ENCODE measurements at places on chromosomes 16 and 17. TPM values are rescaled to one million over a fixed set of nuclear protein-coding genes. Genes with fewer than 3 reads are reported as not detected.

- no peak for DNase-seq
Measured at GRCh38 chr17:75843577-75844529, at the start of gene UNC13D. Gene UNC13D, minus strand, starts transcription at chr17:75844404. Its CDS starts 67 bp downstream, at chr17:75844337.

DNA sequence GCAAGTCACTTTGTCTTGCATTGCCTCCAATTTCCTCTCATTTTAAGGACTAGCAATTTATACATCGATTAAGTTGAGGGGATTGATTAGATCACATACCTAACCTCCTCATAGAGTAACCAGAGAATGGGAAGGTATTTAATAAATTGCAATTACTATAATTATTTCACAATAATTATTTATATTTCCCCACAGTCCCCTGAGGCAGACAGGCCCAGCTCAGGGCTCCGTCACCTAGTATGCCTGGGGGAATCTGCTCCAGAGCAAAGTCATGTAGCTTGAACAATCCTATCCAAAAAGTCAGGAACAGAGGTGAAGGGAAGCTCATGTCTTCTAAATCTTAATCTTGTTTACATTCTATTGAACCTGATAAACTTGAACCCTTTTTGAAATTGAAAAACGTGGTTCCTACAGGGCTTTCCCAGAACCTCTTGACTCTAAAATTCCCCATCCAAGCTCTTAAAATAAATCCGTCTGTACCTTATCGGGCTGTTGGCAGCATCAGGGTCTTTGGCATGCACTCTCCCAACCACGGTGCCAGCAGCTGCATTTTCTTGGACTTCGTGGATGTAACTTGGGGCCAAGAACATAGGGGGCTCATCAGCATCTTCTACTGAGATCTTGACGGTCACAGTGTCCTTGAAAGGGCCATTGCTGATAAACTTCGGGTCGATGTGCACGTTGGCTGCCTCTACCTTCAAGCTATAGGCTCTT, 140.1 kb downstream of the CDH11 start:
- DNase-seq, result no peak

DNA sequence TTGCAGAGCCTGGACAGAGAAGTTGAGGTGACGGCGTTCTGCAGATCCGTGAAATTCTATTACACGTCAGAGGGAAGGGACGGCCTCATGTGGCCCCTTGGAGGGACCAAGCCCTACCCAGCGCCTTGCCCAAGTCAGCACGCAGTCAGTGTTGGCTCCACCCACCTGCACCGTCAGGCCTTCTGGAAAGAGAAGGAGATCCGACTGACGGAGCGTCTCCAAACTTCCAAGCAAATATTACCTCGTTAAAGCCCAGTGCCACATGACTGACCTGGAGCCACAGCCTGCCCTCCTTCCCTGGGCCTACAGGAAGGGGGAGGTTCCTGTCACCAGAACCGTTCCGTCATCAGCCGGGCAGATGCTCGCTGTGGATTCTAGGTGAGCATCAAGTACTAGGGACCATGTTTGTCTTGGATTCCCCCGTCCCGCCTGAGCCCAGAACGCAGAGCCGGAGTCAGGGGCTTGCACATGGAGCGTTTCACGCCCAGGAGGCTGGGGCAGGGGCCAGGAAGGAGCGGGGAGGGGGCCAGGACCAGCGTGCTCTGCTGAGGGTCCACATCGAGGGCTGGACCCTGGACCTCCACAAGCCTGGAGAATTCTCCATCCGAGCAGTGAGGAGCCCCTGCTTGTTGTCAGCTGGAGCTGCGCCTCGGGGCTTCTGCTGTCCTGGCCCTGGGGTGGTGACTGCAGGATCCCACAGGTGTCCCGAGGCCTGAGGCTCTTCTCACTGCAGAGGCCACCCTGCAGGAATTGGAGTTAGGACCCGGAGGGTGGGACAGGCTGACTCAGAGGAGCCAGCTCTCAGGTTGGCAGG, 22.6 kb upstream of the METRNL start:
- no peak for DNase-seq

GRCh38 chr16:81477697-81478693, 33.4 kb downstream of the CMIP start:
- no peak for DNase-seq

DNA sequence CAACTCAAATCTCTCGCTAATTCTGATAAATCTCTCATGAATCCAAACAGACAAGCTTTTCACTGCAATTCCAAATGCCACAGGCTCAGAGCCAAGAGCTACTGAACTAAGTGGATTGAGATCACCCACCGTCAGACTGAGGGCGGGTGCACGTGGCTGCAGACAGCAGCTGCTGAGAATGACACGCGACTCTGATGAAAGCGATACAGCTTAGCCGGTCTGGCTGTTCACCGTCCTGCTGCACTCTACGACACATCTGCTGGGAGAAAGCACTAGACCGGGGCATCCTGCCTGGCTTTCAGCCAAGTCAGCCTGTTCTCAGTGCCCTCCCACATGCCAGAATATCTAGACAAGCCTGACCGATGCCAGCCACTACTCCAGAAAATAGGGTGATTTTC, 42.6 kb downstream of the KLHDC4 start:
- peak; percentile 97 for DNase-seq

DNA sequence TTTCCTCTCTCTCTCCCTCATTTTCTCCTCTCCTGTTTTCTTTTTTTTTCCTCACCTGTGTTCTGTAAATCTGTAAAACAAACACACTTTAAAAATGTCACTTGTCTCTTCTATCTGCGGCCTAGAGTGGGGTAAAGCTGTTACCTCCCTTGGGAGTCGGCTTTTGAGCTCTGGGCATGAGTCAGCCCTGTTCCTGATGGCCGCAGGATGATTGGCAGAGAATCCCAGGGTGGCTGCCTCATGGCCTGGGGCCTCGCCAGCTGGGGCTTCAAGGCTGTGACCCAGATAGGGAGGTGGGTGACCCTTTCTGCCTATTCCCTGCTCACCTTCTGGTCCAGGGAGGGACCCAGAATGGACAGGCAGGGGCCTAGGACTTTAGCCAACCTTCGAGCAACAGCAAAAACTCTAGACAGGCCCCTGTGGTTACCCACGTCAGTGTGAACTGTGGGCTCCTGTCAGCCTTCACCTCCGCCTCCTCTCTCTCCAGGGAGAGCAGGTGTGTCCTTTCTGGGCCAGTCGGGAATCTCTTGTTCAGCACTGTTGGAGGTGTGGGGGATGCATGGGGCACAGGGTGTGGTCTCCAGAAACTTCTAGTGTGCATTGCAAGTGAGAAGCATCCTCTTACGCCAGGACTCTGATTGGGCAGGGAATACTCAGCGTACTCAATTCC, 87.4 kb downstream of the RAP1GAP2 start:
- DNase-seq, result peak; percentile 62

DNA sequence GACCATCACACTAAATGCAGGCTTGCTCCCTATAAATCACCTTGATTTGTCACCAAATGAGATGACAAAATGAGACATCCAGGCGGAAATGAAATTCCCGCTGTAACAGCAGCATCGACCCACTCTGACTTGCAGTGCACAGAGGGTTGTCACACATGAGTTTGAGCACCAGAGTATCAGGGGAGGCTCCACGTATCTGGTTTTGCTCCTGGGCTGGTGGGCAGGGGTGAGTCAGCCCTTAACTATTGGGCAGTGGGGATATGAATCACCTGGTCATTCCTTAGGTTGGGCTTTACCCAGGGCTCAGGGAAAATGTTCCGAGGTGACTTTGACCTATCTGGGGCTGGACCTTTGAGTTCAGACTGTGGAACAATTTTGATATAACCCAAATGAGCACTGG, 245.2 kb upstream of the CCL2 start:
- DNase-seq, result no peak

DNA sequence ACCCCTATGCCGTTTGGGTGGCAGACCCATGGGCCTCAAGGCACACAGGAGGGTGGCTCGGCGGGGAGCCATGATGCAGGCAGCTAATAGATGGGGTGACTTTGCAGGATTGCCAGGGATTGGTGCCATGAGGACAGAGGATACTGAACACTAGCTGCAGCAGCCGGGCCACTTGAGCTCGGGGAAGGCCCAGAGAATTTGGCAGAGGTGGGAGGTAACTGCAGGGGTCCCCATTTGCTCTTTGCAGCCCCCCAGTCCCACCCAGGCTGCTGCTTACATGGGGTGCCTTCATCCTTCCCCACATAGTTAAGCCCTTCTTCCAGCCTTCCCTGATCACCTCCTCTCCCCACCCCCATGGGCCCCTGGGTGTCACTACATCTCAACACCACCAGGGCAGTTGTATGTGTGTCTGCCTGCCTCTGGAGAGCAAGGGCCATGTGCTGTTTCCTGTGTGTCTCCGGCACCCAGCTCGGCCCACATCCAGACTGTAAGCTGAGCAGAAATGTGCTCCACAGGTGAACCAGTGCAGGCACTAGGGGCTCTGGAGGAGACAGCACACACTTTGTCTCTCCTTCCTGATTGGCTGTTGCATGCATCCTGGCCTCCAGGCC, 52.0 kb downstream of the SREBF1 start:
- no peak for DNase-seq

GRCh38 chr16:59260892-59261291, 526.8 kb upstream of the GOT2 start:
- DNase-seq, result no peak

DNA sequence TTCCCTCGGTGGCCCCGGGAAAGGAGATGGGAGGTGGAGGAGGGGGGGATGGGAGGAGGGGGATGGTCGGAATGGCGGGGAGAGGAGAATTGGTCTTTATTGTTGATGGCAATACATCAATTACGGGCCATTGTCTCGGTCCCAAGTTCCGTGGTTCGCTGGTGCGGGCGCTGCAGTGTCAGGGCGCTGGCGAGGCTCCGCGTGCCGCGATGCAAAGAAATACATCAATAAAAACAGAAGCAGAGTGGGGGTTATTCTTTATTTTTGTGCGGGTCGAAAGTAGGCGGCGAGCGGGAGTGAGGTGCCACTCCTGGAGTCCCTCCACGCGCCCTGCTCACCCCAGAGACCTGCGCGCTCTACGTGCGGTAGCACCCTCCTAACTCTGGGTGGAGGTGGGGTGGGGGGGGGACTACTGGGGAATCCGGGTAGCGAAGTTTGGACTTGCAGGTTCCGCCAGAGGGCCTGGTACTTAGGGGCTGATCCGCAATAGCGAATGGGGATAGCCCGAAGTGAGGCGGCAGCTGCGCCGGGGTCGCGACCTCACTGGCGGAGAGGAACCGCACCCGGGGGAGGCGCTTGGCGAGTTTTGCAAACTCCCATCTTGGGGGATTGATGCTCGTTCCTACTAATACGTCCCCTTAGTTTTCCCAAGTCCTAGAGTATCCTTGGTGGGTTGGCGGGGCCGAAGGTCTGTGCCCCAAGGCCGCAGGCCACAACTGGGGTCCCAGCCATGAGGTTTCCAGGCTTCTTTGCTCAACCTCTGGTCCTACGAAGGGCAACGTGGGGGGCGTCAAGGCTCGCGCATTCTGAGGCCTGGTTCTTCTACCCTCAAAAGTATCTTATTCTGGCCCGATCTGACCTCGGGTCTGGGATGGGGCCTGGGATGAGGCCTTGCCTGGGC, 3.5 kb upstream of the SALL1 start:
- no peak for DNase-seq

DNA sequence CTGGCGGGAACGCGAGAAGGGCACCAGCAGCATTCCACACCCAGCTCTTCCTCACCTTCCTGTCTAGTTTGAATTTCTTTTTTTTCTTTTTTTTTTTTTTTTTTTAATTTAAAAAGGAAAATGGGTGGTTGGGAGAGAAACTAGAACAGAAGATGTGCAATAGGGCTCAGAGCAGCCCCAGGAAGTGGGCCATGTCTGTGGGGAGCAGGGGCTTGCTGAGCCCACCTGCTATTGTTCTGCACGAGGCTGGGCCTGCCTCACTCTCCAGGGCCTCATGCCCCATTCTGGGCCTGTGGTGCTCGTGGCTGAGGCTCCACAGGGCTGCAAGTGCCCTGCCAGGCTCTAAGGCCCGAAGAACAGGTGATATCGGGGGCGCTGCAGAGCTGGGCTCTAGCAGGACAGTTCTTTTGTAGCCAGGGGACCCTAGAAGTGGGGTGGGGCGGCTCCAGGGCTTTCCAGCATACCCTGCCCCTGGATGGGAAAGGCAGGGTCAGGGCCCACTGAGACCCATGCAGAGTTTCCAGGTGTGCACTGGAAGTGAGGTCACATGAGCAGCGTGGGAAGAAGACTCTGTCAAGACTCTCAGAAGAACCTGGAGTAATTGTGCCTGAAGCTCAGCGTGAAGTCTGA, 12.4 kb downstream of the MRPL27 start:
- DNase-seq, result no peak

DNA sequence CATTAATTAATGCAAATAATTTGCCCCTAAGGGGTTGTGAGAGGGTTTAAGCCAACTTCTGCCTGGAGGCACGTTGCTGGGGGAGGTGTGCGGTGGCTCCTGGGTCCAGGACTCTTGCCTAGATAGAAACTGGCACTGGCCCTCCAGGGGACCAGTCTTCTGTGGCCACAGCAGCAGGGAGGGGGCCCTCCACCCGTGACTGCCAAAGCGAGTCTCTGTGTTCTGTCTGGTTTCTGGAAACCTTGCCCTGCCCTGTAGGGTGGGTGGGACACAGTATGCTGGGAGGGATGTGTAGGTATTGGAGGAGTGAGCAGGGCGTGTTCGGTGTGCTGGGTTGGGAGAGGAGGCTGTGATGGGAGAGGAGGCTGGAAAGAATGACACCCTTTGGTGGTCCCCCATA, 78.8 kb downstream of the TBC1D16 start:
- DNase-seq, result no peak

DNA sequence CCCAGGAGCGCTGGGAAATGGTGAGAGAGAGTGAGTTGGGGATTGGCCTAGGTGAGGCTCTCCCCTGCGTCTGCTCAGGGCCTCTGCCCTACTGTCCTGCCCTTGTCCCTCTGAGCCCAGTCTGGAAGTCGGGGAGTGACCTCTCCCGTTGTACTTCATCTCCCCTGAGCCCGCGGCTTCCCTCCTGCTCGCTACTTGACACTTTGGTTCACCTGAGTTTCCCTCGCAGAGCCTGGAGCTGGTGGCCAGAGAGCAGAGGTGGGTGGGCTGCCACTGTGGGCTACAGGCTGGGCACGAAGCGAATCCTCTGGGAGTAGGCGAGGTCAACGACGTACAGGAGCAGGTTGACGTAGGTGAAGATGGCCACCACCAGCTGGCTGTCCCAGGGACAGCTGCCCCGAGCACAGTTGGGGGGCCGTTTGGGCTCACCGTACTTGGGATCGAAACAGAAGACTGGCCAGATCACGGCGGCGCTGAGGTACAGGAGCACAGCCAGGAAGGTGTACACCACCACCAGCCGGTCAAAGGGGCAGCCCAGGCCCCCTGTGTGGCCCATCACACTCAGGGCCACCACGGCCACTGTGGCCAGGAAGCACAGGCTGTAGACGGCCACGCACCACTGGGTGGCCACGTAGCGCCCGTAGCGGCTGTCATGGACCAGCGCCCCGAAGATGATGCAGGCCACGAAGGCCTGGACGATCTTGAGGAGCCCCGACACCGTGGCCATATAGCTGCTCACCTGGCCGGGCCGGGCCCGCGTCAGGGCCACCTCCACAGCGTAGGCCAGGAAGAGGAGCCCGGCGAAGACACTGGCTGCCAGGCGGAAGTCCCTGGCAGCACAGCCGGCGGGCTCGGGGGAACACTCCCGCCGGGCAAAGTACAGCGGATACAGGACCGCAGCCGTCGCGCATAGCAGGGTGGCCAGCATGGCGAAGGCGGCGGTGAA, 3.7 kb upstream of the PYCR1 start:
- DNase-seq, result no peak

Gene SMIM36
- total RNA-seq, result not detected

Gene CBX4
- total RNA-seq, result 3.2 TPM

Gene C1QTNF8
- total RNA-seq, result not detected

All from IMR-90 (cell line).